Stimulated activated CD8-positive, alpha-beta memory T cell treated with anti-CD3 and anti-CD28 coated beads, Interleukin-2, amount 100 ng/mL, for 48 hours (primary cell): ENCODE measurements at places on chromosomes 4 and X.

DNA sequence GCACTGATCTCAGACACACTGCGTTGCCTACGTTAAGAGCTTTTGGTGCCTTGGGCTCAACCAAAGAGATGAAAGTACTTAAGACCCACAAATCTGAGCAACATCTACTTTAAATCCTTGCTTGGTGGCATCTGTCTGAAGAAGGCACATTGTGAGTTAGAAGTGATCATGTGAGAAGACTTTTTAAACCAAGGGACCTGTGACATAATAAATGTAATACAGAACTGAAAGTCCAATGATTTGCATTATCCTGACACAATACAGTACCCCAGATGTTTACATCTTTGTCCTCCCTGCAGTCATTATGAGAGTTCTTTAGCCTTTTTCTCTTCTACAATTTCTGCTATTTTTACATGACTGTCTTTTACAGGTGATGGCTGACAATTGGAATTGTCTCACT, 96.7 kb upstream of the FTHL17 start:
- DNase-seq: no peak

GRCh38 chr4:116866106-116866505, 219.3 kb downstream of the TRAM1L1 start:
- DNase-seq: no peak

DNA sequence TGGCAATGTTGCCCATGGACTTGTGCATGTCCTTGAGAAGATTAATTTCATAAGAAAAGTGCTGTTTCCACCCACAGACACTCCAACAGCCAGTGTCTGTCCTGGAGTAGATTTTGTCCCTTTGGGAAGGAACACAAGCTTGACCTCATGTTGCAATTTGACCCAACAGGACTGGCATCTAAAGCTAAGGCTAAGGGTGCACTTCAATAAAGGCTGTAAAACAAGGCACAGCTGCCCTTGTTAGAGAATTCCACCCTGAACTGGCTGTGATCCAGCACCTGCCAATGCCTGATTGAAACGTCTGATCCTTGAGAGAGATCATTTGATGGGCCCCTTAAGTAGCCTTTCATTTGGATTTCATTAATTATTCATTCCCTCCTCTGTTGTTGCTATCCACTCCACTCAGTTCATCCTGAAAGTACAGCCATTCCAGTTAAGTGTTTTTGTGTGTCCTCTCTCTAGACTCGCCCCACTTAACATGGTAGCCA, 56.2 kb downstream of the CD99L2 start:
- no peak for DNase-seq

- no peak for DNase-seq
Observed at GRCh38 chrX:146243041-146243440, 425.4 kb downstream of the SLITRK2 start.

- no peak for DNase-seq
Observed at GRCh38 chrX:150731795-150732194, 38.6 kb downstream of the MTMR1 start.

- DNase-seq: no peak
Observed at GRCh38 chr4:60683357-60683756, 516.8 kb upstream of the ADGRL3 start.

- no peak for DNase-seq
Observed at GRCh38 chr4:78742300-78742699, 33.9 kb upstream of the BMP2K start.

DNA sequence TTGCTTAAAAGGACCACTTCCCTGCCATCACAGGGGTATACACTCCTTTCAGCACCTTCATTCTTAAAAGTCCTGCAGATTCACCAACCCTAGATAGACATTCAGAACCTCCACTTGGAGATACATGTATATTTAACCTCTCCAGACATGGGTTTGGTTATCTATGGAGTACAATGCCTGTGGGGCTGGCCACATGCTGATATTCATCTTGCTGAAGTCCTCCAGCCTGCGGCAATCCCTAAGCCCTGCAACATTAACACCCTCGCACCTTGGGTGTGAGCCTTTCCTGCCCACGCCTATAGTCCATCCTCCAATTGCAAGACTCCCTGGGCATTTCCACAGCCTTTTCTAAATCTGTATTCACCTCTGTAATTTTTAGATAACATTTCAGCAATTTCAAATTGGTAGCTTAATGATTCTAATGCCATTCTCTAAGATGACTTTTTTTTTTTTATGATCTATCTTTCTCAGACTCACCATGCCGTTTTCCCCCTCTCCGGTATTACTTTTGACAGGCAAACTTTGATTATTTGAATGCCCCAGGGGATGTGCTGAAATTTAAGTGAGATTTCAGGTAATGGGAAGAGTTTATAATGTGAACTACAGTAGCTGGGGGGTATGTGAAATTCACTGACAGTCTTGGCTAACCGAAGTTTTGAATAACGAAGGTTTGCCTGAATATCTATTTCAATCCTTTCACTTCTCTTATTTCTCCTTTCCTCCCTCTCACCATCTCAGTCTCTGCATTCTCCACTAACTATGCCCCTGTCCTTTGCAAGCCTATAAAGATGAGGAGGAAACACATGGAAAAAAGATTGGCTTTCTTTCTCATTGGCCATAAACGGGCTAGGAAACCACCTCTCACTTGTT, 24.1 kb downstream of the CCDC149 start:
- DNase-seq: no peak

DNA sequence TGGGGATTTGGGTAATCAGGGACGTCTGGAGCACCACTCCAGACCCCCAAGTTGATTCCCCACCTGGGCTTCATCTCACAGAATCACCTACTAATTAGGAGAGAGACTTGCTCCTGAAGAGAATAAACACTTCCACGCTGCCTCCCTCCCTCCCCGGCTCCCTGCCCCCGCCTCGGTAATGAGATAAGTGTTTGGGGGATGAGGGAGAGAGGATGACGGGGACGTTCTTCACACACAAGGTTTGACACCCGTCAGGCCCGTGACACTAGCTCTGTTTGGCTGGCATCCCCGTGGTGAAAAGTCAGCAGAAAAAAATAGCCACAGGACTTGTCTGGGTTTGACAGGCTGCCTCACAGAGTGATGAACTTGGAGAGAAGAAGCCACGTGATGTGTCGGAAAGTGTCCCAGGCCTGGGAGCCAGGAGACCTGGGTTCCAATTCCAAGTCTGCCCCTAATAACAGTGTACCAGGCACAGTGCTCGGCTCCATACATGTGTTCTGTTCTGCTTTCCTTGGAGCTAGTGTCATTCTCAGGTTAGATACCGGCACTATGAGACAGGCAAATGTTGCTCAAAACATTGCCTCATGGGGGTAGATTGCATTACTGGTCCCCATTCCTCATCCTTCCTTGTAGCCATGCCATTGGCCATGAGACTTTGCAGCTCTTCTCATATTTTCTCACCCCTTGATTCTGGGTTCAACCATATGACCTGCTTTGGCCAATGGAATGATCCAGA, 578.0 kb downstream of the BCOR start:
- no peak for DNase-seq
